ENCODE measurements at places on chromosomes 3 and 15.

GRCh38 chr15:83498801-83499200, 51.7 kb downstream of the SH3GL3 start:
- no peak for DNase-seq

GRCh38 chr3:116030131-116030850, 407.0 kb downstream of the GAP43 start:
- DNase-seq: no peak

GRCh38 chr15:73965758-73966113, 26.4 kb downstream of the STOML1 start:
- no peak for DNase-seq

DNA sequence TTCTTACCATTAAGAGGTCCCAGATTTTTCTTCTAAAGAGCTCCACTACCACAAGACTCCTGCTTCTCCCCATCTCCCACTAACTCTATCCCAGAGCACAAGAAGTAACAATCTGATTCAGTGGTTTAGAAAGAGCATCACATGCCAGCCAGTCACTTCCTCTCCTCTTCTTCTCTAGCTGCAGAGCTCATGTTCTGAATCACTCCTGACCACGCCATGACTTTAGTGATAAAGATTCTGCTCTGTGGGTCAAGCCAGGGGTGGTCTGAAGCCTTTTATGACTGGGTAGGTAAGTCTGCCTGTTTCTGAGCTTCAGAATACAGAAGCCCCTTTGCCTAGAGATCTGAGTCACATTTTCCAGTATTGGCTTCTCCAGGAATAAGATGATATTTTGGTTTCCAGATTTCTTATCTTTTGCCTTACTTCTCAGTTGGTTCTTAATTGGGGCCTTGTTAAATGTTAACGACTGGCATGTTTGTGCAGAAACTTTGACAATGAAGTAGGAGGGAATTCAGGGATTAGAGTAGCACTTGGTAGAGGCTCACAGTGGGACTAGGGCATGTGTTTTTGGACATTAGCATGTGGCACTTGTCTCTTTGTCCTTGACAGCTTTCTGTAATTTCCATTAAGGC, 27.6 kb upstream of the ADAMTSL3 start:
- DNase-seq: no peak

DNA sequence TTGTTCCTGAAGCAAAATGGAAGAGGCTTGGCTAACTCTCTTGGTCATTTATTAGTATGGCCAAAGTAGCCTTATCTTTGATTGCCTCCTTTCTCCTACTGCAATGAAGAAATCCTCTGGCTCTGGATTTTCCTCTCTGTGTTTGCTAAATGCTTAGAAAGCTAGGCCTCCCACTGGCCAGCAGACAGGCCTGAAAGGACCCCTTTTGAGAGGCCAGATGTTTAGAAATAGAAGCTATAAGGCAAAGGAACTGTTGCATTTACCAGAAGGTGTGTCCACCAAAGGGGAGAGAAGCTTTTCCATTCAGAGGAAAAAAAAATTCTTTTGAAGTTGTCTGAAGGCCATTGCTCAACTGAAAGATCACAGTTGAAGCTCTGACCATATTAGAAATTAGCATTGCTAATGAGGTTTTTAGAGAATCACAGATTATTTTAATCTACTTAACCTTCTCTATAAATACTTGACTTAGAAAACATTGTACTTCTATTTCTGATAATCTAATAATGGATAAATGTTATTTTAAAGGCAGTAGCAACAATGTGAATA, 160.8 kb downstream of the SYNPR start:
- no peak for DNase-seq

DNA sequence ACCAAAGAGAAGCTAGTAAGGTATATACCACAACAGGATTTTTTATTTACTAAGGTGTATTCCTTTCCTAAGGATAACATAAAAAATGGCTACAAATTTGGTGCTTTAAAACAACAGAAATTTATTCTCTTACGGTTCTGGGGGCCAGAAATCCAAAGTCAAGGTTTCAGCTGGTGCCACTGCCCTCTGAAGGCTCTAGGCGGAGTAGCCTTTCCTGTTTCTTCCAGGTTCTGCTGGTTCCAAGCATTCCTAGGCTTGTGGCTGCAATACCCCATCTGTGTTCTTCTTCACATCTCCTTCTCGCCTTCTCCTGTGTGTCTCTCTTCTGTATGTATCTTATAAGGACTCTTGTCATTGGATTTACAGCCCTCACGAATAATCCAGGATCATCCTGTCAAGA, 549.9 kb downstream of the GRM7 start:
- DNase-seq: no peak

DNA sequence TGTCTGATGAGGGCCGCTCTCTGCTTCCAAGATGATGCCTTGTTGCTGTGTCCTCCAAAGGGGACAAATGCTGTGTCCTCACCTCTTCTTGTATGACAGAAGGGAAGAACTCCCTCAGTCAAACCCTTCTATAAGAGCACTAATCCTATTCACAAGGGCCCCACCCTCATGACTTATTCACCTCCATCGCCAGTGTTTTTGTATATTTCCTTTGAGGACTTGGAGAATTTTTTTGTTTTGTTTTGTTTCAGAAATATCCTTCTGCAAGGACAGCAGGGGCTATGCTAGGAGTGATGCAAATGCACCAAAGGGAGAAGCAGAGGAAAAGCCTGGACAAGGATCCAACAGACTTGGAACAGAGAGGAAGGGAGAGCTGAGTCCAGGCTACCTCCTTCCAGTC, 214.4 kb downstream of the TLE3 start:
- DNase-seq: no peak

GRCh38 chr3:4492208-4493013, 737 bp upstream of the ITPR1 start:
- no peak for DNase-seq

DNA sequence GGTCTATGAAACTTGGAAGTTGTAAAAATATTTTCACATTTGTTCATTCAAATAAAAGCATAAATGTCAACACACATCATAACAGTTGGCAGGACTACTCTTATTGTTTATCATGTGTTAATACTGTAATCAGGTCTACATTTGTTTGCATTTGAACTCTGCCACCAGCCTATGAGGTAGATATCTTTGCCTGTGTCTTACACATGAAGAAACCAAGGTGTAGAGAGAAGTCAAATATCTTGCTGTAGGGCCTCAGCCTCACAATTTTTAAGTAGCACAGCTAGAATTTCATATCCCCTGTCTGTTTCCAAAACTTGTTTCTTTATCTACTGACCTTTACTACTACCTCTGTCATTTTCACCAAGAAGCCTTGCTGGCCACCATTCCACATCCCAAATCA, 161.9 kb downstream of the ZIC4 start:
- no peak for DNase-seq

- no peak for DNase-seq
Observed at GRCh38 chr3:124428372-124429128, 301.7 kb upstream of the UMPS start.

DNA sequence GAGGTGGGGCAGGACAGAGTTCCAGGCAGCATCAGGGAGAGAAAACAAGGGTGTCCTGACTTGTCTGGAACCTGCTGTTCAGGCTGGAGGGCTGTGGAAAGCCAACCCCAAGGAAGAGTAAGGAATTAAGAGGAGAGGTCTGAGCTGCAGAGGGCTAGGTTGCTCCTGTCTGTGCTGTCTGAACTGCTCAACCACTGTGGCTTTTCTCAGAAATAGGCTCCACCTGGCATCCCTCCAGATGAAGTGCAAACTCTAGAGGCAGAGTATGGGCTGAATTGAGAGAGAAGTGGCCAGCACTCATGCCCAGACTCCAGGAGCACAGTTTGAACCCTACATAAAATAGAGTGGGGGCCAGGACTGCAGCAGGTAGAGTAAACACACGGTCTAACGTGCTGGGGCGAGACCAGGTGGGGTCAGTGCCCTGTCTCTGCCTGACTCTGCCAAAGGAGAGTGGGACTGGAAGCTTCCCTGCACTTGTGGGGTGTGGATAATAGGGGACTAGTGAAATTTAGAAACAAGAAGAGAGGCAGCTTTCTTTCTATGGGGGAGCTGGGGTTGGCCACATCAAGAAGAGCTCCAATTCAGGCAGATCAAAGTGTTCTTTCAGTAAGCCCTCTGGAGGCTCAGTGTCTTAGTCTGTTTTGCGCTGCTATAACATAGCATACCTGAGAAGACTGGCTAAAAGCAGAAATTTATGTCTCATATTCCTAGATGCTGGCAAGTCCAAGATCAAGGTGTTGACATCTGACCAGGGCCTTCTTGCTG, 28.0 kb upstream of the MNS1 start:
- no peak for DNase-seq

DNA sequence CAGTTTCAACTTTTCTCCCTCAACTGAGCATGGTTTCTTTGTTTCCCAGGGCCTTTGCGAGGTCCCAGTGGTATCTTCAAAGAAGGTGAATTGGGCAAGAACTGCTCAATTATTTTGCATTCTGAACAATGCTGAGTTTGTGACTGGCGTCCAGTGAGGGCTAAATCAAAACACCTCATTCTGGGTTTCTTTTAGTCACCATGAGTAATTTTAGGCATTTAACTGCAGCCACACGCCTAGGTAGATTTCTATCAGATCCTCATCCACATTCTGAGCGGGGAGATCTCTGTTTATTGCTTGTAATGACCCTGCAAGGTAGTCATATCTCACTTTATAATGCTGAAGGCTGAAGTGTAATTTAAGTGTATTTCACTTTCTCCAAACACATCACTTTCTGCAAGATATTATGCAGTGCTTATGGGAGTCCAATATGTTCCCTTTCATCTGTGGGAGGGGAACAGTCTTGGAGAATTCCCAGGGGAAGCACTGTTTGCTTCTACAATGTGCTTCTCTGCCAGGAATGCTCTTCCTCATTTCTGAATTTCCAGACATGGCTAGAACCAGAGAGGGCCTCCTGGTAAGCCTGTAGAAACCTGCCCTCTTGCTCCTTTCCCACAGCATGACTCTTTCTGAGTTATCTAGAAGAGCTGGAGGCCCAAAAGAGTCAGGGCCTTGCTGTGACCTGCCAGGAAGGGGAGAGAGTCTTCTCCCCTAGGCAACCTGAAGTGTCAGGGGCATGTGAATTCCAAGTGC, 91.7 kb downstream of the FRMD4B start:
- DNase-seq: no peak

DNA sequence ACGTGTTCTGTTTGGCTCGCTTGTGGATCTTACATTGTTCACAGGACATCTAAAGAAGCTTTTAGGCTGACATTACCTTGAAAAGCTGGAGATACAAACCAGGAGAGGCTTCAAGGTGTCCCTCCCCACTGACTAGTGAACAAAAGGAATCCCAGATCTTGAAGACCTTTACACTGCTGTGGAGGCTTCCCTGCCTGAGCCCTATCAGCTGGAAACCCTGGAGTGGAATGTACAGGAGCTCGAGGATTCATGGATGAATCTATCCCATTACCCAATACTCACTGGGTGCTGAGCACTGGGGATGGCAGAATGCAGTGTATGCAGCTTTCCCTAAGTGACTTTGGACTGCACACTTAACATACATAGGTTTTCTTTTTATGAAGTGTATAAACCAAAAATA, 82.3 kb upstream of the MFGE8 start:
- no peak for DNase-seq

- DNase-seq: no peak
Observed at GRCh38 chr3:140794507-140794906, 116.6 kb downstream of the TRIM42 start.

All from hematopoietic multipotent progenitor cell treated with erythropoietin and hydrocortisone succinate and interleukin-3 and kit ligand, for 15 days (in vitro differentiated cells).